ENCODE measurements at places on chromosomes 16 and 17.

DNA sequence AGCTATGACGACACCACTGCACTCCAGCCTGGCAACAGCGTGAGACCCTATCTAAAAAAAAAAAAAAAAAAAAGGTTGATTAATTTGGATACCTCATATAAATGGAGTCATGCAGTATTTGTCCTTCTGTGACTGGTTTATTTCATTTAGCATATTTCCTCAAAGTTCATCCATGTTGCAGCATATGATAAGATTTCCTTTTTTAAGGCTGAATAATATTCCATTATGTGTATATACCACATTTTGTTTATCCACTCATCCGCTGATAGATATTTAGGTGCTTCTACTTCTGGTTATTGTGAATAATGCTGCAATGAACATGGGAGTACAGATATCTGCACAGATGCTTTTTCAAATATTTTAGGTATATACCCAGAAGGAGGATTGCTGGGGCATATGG, 43.3 kb upstream of the TMC5 start:
- no peak for DNase-seq

GRCh38 chr16:47644661-47645060, 183.5 kb downstream of the PHKB start:
- DNase-seq, result no peak

DNA sequence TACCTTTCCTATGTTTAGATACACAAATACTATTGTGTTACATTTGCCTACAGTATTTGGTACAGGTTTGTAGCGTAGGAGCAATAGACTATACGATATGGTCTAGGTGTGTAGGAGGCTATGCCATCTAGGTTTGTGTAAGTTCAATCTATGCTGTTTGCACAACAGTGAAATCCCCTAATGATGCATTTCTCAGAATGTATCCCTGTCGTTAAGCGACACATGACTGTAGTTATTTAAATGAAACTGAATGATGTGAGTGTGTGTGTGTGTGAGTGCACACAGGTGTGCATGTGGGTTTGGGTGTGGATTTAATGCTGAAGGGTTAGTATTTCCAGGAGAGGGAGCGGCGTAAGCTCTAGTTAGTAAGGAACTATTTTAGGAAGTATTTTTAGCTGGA, 34.6 kb upstream of the SMIM36 start:
- no peak for DNase-seq

DNA sequence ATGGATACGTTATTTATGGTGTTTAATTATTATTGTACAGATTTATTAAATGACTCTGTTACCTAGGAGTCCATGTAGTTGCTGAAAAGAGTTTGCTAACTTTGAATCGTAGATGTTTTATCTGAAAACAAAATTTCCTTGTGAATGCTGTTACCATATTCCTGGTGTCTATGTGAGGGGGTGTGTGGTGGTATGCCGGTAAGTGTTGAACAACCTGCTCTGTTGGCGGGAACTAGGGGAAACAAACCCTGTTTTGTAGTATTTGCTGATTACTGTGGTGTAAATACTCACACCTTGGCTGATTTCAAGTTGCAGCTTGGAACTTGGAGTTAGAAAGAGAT, 386.4 kb downstream of the WWOX start:
- DNase-seq, result no peak

All from GM20000 (cell line).